Left renal cortex interstitium (tissue), 4 donors: ENCODE measurements at places on chromosomes 13 and 19. TPM values are rescaled to one million over a fixed set of nuclear protein-coding genes. Genes with fewer than 3 reads are reported as not detected.
A peak's percentile ranks its signal among the peaks of the same experiment; 100 is the strongest.

CCL25 gene
- polyA plus RNA-seq, result 0.24 TPM

SLC1A5 gene
- polyA plus RNA-seq, result 47.1 TPM

KIR3DL1 gene
- polyA plus RNA-seq, result not detected

TMEM255B gene
- polyA plus RNA-seq, result 6.6 TPM

LPAR2 gene
- 42.9 TPM for polyA plus RNA-seq

LILRA5 gene
- 0.55 TPM for polyA plus RNA-seq

TTC9B gene
- 0.07 TPM for polyA plus RNA-seq

LGALS4 gene
- polyA plus RNA-seq, result 0.97 TPM

NPAS1 gene
- polyA plus RNA-seq, result 2.3 TPM

SULT2B1 gene
- 0.32 TPM for polyA plus RNA-seq

RFXAP gene
- polyA plus RNA-seq, result 18.7 TPM

- no peak for DNase-seq
Observed at GRCh38 chr19:19873381-19873780, 7.7 kb downstream of the ZNF253 start.

DNA sequence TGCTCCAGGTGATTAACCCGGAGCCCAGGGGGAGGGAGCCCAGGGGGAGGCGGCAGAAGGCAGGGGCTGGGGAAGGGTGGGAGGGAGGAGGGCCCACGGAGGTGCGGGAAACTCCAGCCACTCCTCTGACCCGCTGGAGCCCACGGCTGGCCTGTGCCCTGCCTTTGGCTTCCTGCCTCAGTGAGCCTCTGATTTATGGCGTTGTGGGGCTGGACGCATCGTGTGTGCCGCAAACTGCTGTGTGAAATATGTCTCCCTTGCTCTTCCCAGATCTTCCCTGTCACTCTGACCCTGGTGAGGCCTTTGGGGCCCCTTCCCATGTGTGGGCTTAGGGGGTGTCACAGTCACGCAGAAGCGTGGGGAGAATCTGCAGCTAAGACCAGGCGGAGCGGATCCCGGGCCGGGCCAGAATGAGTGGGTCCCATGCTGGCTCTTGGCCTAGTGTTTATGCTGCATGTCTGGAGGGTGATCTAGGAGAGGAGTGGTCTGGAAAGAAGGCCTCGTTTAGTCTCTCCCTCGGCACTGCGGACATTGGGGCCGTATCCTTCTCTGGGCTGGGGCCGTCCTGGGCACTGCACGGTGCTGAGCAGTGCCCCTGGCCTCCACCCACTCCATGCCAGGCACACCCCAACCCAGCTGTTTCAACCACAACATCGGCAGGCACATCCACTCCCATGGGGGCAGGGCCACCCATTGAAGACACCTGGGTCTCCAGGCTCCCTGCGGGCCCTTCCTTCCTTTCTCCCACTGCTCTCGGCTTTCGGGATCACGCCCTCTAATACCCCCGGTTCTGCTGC is 123.0 kb downstream of the KDM4B start:
- no peak for DNase-seq

- no peak for DNase-seq
Observed at GRCh38 chr13:112756967-112757758, 67.3 kb downstream of the ATP11A start.

- DNase-seq, result no peak
Observed at GRCh38 chr19:48190288-48190884, 19.9 kb downstream of the ZSWIM9 start.

- DNase-seq, result no peak
Observed at GRCh38 chr19:16778796-16779411, 50.3 kb upstream of the SIN3B start.

- no peak for DNase-seq
Observed at GRCh38 chr19:13538601-13539253, 32.4 kb upstream of the CACNA1A start.

DNA sequence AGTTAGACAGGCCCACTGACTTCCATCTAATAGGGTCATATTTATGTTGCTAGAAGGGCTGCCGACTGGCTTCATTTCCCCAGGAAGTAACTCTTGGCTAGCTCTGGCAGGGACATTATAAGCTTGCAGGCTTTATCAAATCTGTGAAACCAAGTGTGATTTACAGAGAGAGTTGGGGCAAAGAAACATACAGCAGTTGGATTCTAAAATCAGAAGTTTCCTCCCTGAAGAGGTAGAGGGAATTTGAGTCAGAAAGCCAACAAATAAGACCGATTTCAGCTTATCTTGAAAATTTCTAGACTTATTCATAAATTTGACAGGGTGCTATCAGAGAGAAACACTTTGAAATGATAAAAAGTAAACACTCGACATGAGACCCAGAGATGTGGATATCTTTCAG is 407.8 kb downstream of the OLFM4 start:
- DNase-seq, result no peak

- no peak for DNase-seq
Observed at GRCh38 chr13:59409634-59410200, 754.0 kb downstream of the DIAPH3 start.

GRCh38 chr13:60448907-60449510 is 52.0 kb downstream of the TDRD3 start:
- no peak for DNase-seq

- DNase-seq, result no peak
Observed at GRCh38 chr19:16465239-16465638, 6.5 kb downstream of the EPS15L1 start.

DNA sequence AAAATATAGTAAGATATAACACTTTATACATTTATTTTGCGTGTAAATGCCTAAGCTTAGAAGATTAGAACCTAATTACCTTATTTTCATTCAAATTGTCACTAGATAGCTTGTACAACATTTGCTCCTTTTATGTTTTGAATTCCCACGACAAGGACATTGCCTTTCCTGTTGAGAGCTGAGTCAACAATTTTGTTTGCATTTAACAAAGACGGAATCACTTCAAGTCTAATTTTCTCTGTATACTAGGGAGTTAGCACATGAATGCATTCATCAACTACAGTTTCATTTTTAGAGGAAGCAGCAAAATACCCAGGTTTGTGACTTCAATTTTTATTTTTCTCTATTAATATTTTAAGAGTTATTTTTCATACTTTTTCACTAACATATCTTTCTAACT is 48.7 kb upstream of the PCCA start:
- DNase-seq, result no peak

GRCh38 chr13:100240109-100240779 is 151.4 kb downstream of the PCCA start:
- DNase-seq, result no peak

GRCh38 chr19:14107581-14108461 is 9.7 kb downstream of the PRKACA start:
- no peak for DNase-seq

DNA sequence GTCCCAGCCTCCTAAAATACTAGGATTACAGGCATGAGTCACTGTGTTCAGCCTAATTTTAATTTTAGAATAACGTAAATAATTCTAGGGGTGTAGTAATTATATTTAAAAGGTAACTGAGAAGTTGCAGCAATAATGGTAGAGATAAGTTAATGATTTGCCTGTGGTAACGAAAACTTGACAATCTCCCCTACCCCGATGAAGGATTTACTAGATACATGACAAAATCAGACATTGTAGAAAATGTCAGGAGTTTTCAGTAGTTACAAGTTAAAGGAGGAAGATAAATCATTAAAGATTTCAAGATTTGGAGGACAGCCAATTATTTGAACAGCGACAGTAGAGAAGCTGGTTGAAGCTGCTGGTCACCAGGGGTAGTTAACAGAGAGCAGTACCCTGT is 652.2 kb upstream of the PCDH20 start:
- no peak for DNase-seq

DNA sequence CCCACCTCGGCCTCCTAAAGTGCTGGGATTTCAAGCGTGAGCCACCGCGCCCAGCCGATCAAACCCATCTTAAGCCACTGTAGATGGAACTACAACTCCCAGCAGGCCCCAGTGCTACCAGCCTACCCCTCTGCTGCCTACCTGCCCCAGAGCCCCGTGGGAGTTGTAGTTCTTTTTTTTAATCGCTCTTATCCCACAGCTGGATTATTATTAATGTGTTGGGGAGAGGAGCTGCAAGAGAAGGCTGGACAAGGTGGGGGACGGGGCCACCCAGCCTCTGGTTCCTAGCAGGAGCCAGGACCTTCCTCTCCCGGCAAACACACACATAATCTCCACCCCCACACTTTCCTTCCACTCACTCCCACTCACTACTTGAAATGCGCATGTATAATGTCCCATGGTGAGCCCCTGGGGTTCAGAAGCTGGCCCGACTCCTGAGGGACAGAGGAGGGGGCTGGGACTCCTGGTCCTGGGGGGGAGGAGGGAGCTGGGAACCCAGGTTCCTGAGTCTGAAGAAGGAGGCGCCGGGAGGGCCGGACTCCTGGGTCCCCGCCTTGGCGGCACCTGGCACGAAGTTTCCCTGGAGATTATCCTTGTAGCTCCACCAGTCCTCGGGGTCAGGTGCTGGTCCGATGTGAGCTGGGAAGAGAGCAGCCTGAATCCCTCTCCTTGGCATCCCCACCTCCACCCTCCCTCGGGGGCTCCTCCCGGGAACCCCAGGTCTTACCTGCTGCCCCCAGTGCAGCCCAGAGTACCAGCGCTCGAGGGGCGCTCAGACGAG is 958 bp downstream of the CA11 start:
- peak; percentile 61 for DNase-seq

DNA sequence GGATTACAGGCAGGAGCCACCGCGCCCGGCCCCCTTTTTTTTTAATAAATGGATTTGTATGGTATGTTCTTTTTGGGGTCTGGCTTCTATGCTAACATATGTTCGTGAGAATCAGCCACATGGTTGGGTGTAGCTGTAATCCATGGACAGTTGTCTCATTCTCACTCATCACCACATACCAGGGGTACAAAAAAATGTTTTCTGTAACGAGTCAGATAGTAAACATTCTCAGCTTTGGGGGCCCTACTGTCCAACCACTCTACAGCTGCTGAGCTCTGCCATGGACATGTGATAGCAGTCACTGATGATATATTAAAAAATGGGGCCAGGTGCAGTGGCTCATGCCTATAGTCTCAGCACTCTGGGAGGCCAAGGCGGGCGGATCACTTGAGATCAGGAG is 5.1 kb upstream of the RETN start:
- no peak for DNase-seq

DNA sequence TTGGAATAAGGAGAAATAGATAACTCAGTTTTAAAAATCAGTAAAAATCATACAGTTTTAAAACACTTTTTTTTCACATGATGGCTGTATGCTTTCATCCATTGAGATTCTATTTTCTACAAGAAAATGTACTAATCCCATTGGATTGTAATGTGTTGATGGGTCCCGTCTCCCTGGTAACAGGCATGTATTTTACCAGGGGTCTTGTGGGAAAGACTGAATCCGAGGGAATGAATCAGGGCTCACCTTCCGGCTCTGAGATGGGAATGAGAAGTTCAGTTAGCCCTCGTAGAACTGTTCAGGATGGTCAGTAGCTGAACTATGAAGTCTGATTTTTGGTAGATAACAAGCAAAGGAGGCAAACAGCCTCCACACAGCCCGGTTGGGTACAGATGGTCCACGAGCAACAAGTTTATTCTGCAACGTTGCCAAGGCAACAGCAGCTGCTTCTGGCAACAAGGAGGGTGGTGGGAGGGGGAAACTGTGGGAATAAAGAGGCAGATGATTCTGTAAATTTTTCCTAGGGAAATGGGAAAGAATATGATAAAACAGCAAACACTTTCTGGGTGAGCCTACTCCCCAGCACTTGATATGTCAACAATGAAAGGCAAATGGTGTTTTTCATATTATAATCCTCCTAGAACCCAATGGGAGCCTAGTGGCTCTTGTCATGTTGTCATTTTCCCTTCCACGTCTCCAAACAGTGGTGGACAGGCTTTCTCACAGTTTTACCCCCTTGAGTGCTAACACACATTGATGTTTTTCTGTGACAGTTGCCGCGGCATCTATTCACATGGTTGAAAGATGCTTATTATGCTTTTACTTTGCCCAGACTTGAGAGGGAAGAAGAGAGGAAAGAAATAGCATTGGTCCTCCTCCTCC is 12.4 kb upstream of the SIAH3 start:
- no peak for DNase-seq

- DNase-seq, result no peak
Observed at GRCh38 chr19:8363803-8364771, at the start of gene ANGPTL4. Gene ANGPTL4 (plus strand): TSS chr19:8364155. CDS start chr19:8364322, 167 bp downstream.

DNA sequence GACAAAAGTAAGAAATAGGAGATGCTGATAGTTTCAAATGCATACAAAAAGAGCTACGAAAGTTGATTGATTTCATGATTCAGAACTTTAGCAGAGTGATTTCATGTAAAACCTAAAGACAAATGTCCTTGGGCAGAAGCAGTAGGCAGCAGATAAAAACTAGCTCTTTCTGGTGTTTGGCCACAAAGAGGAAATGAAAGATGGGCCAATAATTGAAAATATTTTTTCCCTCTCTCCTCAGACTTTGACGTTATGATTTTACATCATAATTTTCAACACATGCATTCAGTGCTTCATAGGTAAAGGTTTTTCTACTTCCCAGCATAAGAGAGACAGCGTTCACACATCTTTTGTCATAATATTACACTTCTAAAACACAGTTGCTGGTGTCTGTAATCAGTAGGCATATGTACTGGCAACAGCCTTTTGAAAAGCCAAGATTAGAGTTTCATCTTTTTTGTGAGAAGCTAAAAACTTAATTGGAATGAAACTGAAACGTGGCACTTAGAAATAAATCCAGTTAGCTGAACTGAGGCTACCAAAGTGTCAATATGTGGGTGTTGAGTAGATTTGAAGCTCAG is 9.3 kb downstream of the SCEL start:
- no peak for DNase-seq

GRCh38 chr19:46116121-46116520 is 8.4 kb downstream of the IGFL3 start:
- DNase-seq, result no peak

DNA sequence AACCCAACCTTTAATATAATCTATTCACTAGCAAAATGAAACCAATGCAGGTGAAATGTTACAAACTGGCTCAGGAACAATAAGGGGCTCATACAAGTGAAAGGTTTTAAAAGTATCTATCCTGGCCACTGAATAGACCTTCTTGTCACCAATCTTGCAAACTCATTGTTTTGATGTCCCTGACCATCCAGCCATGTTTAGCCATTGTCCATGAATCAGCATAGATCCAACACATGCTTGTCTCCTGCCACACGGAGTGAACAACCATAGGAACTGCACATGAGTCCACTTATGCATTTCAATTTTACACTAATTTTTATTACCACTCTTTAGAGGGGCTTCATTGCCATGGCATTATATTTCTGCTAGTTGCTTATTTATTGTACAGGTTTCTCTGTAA is 331.4 kb downstream of the GPC5 start:
- no peak for DNase-seq

DNA sequence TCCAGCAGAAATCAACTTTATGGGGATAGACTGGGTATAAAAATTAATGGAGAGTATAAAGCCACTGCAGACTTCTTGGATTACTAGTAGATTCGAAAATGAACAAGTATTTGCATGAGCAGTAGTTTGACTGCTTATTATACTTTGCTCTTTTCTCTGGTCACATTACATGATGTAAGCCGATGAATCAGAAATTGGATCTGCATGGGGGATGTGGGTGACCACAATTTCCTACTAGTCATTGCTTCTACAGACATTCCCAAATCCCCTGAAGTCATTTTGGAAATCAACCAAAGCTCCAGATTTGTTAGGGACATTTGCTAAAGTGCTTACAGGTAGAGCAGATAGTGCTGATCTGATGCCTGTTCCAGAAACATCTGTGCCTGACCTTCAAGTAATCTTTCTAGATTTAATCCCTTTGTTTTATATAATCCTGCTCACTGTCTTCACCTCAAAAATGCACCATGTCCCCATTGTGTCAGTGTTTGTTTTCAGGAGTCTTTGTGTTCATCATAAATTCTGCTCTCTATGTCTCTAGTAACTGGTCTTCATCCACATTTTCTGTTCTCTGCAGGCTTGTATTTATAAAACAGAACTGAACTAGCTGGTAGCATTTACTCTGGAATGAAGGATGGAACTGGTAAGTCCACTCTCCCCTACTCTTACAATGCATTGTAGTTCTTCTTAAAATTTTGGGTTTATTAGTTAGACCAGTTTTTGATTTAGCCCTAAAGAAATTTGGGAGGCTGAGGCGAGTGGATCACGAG is 201.5 kb upstream of the CSNK1A1L start:
- DNase-seq, result peak; percentile 2
